ENCODE measurements at places on chromosomes 6 and 20.

GRCh38 chr6:44297063-44298038 is 15.8 kb downstream of the AARS2 start:
- peak; percentile 49 for DNase-seq

- DNase-seq: no peak
Observed at GRCh38 chr20:32606107-32606506, 21.0 kb upstream of the NOL4L start.

- DNase-seq: no peak
Observed at GRCh38 chr6:32164295-32164694, at the start of gene EGFL8. Gene EGFL8, plus strand, starts transcription at chr6:32164595. Its CDS starts 1,571 bp downstream, at chr6:32166166.

GRCh38 chr20:44691424-44692423 is 23.4 kb upstream of the CCN5 start:
- no peak for DNase-seq

- DNase-seq: peak; percentile 68
Observed at GRCh38 chr6:26311385-26312095, 53.5 kb upstream of the BTN3A2 start.

DNA sequence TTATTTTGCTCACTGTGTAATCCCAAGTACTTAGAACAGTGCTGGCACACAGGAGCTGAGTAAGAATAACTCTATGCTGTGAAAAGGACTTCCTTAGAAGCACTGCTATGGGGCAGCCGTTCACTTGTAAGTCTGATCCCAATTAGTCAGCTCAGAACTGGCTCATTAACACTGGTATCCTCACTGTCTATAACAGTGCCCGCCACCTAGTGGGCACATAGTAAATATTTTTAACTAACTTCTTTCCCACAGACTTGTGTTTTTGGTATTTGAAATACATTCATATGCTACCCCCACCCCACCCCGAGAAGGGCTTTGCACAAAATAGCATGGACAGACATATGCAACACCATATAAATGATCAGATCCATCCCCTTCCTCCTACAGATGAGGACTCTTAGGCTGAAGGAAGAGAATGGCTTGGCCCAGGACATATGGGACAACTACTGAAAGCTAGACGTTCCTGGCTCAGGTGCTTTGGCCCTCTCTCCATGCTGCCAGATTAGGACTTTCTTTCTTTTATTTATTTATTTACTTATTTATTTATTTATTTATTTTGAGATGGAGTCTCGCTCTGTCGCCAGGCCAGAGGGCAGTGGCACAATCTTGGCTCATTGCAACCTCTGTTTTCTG is 47.1 kb downstream of the DST start:
- DNase-seq: peak; percentile 51

DNA sequence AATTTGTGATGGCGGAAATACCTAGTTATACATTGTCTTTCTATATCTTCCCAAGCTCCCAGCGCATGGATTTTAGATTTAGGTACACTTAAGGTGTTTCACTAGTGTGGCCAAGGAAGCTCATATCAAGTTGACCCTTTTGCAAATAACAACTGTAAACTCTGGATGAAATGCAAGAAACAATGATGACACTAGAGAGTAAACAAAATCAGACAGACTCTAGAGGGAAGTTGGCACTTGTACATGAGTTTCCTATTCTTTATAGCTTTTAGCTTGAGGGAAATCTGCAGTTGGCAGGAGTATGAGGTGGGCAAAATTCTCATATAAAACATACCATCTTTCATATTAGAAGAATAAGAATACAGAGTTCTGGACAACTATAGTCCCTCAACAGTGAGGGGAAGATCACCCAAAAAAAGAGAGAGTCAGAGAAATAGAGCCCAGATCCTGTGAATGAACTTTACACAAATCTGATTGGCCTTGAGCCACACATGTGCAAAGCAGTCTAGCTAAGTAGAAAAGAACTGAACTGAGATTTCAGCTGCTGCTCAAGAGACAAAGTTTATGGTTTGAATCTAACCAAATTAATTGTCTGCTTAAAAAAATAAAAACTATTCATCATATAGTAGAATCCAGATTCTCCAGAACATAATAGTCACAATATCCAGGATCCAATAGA is 26.1 kb downstream of the TXLNB start:
- DNase-seq: no peak

GRCh38 chr6:124800222-124800621 is 162.0 kb upstream of the RNF217 start:
- DNase-seq: no peak

GRCh38 chr6:166483026-166483425 is 100.3 kb upstream of the MPC1 start:
- no peak for DNase-seq

GRCh38 chr20:62415354-62416111 is 8.4 kb upstream of the CABLES2 start:
- no peak for DNase-seq

- no peak for DNase-seq
Observed at GRCh38 chr6:167817729-167818128, 9.0 kb upstream of the AFDN start.

GRCh38 chr6:24079076-24079475 is 46.9 kb upstream of the NRSN1 start:
- DNase-seq: no peak

GRCh38 chr6:96276856-96277255 is 244.8 kb upstream of the UFL1 start:
- DNase-seq: no peak

- DNase-seq: peak; percentile 8
Observed at GRCh38 chr6:39451831-39452230, 129.3 kb upstream of the KCNK16 start.

DNA sequence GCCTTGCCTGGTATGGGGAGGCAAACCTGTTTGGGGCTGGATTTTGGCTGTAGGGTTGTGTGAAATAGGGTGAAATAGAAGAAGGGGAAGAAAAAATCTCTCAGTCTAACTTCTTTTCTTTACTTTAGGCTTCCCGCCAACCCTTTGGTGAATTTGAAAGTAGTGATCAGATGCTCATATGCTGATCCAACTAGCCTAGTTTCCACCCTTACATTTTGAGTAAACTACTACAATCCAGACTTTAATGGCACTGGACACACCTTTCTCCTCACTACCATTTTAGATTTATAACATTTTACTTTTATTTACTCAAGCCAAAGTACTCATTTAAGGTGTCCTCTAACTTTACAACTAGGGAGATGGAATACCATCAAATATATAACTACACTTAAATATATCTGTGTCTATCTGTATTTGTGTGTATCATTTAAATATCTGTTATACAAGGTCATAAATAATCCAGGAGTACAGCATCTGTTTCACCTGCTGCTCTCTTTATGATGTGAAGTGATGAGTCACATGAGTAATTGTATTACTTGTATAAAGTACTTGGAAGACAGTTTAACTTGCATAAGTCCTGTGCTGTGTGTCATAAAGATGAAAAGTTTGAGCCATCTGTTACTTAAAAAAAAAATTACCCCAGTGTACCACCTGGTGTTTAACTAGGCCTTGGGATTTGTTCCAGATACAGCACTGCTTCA is 172.1 kb downstream of the CDKAL1 start:
- no peak for DNase-seq

GRCh38 chr6:124494956-124495664 is 467.1 kb upstream of the RNF217 start:
- no peak for DNase-seq

DNA sequence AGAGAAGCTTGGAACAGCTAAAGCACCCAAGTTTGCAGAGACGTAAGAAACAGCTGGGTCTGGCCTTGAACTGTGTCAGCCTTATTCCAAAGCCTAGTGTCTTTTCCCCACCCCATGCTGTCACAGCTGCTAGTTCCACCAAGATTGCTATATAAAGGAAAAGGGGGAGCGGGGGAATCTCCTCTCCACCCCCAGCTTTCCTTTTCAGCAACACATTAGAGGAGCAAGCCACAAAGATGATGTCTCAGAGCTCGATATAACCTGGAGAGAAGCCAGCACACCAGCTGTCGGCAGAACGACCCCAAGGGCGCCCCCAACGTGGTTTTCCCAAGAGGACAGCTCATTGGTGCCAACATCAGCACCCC is 36.5 kb downstream of the ATP9A start:
- DNase-seq: no peak

- peak; percentile 7 for DNase-seq
Observed at GRCh38 chr6:159540152-159540551, 152.9 kb downstream of the SOD2 start.

- DNase-seq: no peak
Observed at GRCh38 chr6:55678330-55679224, 99.6 kb upstream of the HMGCLL1 start.

GRCh38 chr6:168182366-168182765 is 103.4 kb upstream of the FRMD1 start:
- no peak for DNase-seq

DNA sequence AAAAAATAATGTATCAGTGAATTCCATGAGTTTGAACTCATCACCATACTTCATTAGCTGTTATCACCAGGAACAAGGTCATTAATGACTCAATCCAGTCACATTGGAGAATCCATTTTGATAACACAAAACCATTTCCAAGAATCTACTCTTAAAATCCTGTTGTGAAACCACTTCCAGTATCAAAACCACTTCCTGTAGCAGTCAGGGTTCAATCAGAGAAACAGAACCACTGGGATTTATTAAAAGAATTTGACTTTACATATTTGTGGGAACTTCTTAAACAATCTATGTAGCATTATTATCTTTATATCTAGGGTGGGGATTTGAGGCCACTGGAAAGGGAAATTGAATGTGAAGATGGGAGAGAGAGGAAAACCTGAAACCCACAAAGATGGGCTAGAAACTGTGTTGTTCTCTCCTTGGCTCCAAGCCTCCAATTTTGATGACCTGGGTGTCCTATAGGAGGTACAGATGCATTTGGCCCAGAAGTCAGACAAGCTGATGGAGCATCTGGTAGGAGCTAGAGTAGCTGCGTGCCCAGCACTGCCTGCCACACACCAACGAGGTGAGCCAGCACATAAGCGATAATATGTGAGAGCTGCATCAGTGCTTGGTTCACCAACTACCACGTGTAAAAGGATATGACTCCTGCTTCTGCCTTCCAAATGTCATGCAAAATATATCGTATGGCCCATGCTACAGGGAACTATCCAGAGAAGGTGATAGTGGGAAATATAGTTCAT is 117.0 kb downstream of the TMEM200A start:
- no peak for DNase-seq

DNA sequence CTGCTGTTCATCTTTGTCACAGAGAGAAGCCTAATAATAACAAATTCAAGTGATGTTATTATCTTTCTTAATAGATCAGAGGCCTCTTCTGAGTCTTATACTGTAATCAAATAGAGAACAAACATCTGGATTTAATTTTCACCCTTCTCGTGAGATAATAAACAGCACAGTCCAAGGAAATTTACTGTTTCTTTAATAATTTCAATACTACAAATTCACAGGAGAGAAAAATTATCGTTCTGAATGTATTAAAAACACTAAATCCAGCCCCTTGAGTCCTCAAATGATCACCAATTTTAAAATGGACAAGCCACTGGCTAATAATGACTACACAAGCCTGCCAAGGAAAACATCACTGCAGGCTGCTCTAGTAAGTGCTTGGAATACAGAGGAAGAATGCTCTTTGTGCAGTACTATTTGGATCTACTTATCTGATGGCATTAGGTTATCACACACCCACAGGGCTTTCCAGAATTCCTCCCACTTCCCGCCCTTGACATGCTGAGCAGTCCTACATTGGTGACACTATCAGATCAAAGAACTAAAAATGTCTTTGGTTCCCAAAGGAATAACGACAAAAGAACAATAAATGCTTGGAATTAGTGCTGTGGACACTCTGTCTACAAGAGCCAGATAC is 38.1 kb downstream of the SYNE1 start:
- DNase-seq: no peak

DNA sequence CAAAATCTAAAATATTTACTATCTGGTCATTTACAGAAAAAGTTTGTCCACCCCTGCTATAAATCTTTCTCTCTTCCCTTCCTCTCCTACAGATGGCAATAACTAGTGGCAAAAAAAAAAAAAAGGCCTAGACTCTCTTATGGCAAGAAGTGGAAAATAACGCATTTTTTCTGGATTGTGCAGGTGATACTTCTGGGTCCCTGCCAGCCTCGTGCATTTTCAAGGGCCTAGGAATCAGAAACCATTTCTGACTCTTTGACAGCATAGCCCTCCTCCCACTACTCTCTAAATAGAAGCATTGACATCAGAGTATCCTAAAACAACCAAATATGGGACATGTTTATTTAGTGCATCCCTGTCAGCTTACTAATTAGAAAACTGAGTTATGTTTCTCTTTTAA is 251.0 kb downstream of the KHDC1L start:
- no peak for DNase-seq

- no peak for DNase-seq
Observed at GRCh38 chr6:107192830-107193229, 77.5 kb upstream of the BEND3 start.

GRCh38 chr20:2799688-2800520 is 523 bp downstream of the CPXM1 start:
- peak; percentile 25 for DNase-seq

DNA sequence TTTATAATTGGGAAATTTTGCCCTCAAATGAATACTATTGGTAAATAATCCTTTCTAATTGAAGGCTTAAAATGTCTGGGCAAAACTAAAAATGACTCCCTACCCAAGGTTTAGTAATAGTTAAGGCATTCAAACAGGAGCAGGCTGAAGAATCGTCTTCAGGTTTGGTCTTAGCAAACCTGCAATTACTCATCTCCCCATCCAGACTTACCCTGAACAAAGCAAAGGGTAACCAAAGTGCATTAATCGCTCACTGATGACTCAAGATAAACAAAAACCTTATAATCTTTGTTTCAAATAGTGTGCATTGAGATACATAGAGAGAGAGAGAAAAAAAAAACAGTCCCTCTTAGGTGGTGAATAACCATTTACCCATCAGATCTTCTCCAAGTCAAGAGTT is 225.5 kb downstream of the BMP2 start:
- DNase-seq: no peak

GRCh38 chr6:1606780-1607515 is 2.8 kb upstream of the FOXC1 start:
- DNase-seq: no peak

DNA sequence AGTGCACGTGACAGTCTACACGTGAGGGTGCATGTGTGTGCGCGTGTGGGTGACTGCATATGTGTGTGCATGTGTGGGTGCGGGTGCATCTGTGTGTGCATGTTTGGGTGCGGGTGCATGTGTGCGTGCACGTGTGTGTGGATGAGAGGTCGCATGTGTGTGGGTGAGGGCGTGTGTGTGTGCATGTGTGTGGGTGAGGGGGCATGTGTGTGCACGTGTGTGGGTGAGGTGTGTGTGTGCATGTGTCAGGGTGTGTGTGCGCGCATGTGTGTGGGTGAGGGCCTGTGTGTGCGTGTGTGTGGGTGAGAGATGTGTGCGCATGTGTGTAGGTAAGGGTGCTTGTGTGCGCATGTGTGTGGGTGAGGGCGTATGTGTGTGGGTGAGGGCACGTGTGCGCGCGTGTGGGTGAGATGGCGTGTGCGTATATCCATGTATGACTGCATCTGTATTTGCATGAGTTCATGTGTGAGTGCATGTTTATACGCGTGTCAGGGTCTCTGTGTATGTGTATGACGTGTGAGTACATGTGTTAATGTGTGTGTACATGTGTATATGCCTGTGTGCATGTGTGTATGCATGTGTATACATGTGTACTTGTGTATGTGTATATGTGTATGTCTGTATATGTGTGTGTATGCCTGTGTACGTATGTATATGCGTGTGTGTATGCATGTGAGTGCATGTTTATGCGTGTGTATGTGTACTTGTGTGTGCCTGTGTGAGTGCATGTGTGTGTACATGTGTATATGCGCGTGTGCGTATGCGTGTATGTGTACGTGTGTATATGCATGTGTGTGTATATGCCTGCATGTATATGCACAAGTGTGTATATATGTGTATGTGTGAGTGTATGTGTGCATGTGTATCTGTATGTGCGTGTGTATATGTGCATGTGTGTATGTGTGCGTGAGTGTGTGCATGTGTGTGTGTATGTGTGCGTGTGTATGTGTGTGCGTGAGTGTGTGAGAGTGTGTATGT is 4.1 kb upstream of the LIME1 start:
- DNase-seq: no peak

Data from activated CD4-positive, alpha-beta T cell treated with anti-CD3 and anti-CD28 coated beads, Interleukin-2, amount 50 U/mL, for 48 hours (primary cell).